ENCODE measurements at places on chromosomes 3 and 15. TPM values are rescaled to one million over a fixed set of nuclear protein-coding genes. Genes with fewer than 3 reads are reported as not detected.

PEX5L gene
- 1.9 TPM for total RNA-seq

HMG20A gene
- 46.0 TPM for total RNA-seq

ANKDD1A gene
- 1.4 TPM for total RNA-seq

SHISA5 gene
- total RNA-seq = 157 TPM

FSIP1 gene
- total RNA-seq = 2.5 TPM

SLC24A5 gene
- total RNA-seq = not detected

GRCh38 chr3:119600732-119601131 lies 3.0 kb downstream of the PLA1A start:
- DNase-seq = no peak

GRCh38 chr3:102248981-102249705 lies 185.7 kb upstream of the ZPLD1 start:
- DNase-seq = no peak

DNA sequence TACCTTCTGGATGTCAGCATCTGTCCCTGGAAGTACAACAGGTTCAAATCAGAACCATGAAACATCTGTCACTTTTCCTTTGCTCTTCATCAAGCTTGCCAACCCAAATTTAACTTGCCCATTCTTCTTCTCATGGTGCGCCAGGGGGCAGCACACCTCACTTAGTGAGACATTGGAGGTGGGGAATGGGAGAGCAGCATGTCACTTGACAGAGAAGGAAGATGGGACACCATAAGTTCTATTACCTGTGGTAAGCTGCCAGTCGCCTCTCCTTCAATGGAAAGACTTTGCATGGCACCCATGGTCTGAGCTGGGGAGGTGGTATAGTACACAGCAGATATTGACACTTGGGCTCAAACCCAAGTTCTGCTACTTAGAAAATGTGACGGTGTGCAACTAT lies 2.9 kb downstream of the SCN5A start:
- no peak for DNase-seq

DNA sequence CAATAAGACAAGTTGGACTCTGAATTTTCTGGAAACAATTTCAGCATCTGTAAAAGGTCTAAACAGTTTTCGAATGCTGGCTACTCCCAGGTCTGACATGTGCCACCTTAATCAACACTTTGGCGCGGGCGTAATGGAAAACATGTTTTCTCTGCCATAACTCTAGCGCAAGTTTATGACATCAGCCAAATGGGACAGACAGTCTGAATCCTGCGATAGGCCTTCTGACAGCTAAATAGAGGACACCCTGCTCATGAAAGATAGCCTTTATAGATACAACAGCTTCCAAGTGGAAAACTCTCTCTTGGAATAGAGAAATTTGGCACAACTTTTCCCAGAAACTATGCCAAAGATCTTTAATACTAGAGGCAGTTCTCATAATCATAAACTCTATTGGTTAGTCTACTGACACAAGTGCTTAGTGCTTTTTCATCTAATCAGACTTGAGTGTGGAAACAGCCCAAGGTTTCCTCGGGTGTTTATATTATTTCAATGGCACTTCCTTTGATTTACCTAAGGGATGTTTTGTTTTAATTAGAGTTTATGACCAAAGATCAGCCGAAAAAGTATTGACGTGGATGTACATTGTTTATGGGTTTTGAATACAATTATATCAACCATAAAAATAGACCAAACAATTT lies 120.1 kb upstream of the DPH6 start:
- no peak for DNase-seq

GRCh38 chr15:73051391-73051806 lies 864 bp upstream of the NEO1 start:
- DNase-seq = no peak

GRCh38 chr15:98581715-98582114 lies 66.6 kb upstream of the IGF1R start:
- no peak for DNase-seq

DNA sequence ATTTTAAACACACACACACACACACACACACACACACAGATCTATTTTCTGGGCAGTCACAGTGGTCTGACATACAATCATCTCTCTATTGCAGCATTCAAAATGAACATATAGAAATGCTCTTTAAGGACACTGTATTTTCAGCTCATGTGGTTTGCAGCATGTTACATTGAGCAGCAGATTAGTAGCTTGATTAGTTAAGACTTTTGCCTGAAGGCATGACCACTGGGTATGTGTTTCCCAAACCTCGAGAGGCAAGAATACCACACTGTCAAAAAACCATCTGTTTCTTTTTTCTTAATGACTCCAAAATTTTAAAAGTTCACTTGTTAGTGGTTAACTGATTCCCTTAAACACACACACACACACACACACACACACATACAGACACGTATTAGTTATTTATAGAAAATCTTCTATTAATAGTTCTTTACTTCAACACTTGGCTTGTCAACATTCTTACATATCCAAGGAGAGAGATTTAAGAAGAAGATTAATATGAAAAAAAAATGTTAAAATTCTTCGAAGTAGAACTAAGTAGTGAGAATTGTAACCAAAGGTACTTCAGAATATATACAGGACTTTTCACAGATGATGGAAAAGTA lies 518.2 kb downstream of the CADM2 start:
- DNase-seq = no peak

DNA sequence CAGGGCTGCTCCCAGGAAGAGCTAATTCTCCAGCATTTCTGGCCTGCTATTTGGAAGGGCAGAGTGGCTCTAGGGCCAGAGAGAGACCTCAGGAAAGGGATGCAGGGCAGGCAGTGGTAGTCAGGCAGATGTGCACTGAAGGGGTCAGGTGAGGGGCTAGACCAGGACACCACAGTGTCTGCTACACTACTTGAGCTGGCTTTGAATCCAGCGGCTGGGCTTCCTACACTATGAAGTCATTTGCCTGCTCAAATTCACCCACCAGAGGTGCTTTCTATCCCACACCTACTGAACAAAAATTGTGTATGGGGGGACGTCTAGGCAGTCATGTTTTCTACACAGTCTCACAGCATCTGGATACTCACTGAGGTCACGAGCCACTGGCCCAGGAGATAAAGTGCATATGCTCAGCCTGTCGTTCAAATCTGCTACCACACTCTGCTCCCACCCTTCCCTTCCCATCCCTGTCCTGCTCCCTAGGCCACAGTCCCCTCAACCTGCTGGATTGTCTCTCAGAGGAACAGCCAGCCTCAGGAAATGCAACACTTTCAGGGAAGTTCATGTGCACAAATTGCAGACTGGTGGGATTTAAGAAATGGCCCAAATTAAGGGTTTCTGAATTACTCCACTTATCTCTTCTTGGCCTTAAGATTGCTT lies 49.9 kb upstream of the SLC6A11 start:
- no peak for DNase-seq

- DNase-seq = no peak
These were observed 11.2 kb downstream of the CYP8B1 start for GRCh38 chr3:42864321-42864950.
